Stimulated activated CD8-positive, alpha-beta memory T cell treated with anti-CD3 and anti-CD28 coated beads, Interleukin-4, amount 100 ng/mL, for 4 hours (primary cell): ENCODE measurements at places on chromosomes 11 and 22.

DNA sequence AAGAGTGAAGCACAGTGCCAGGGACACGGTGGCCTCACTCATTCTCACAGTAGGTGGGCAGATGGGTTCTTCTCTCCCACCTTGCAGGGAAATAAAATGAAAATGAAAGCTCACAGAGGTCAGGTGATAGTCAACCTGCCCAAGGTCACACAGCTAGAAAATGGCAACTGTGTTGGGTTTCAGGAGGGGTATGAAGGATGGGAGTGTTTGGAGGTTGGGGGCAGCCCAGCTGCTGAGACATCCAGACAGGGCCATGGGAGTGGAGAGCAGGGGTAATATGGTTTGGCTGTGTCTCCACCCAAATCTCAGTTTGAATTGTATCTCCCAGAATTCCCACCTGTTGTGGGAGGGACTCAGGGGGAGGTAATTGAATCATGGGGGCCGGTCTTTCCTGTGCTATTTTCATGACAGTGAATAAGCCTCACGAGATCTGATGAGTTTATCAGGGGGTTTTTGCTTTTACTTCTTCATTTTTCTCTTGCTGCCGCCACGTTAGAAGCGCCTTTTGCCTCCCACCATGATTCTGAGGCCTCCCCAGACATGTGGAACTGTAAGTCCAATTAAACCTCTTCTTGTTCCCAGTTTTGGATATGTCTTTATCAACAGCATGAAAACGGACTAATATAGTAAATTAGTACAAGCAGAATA is 247.0 kb downstream of the TENM4 start:
- no peak for DNase-seq

DNA sequence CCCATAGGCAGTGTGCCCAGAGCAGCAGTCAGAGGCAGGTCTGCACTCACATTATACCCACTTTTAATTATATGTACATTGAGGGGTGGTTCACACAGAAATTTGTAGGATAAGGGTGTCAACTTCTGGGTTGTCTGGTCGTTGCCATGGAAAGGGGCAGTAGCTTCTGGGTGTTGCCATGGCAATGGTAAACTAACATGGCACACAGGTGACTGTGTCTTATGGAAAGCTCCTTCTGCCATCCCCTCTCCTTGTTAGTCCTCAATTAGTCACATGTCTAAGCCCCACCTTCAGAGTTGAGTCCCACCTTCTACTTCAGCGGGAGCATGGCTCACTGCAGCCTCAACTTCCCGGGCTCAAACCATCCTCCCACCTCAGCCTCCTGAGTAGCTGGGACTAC is 56.3 kb upstream of the ATXN10 start:
- no peak for DNase-seq

GRCh38 chr11:18594999-18595749 is 4.4 kb upstream of the MISFA start:
- no peak for DNase-seq

DNA sequence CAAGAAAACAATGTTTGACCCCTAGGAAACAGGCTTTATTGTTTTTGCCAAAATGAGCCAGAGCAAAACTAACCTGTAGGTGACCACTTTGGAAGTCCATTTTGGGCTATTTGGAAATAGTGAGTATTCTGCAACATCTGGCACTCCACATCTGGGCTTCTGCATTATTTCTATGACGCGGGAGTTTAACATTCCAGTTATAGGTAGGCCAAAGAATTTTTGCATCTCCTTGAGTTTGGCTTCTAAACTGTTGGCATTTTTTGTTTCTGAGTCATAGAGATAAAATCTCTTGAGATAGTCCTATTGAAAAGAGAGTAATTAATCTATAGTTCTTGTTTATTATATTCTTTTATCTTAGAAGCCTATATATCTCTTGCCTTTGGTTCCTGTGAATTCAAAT is 2.9 kb downstream of the MMP7 start:
- no peak for DNase-seq

GRCh38 chr22:50526834-50527801 is 1.7 kb upstream of the SCO2 start:
- no peak for DNase-seq

DNA sequence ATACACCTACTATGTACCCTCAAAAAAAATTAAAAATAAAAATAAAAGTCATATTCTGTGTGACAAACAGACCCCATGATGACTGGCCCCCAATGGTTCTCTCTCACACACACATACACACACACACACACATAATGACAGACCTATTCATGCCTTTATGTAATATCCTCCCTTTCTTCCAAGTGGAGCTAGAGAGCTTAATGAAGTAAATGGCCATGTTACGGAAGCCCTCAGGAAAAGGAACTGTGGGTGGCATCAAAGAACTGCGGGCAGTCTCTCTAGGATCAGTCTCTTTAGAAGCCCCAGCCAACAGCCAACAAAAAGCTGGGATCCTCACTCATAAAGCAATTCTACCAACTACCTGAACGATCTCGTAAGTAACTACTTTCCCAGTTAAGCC is 125.5 kb downstream of the SIK3 start:
- DNase-seq: no peak

DNA sequence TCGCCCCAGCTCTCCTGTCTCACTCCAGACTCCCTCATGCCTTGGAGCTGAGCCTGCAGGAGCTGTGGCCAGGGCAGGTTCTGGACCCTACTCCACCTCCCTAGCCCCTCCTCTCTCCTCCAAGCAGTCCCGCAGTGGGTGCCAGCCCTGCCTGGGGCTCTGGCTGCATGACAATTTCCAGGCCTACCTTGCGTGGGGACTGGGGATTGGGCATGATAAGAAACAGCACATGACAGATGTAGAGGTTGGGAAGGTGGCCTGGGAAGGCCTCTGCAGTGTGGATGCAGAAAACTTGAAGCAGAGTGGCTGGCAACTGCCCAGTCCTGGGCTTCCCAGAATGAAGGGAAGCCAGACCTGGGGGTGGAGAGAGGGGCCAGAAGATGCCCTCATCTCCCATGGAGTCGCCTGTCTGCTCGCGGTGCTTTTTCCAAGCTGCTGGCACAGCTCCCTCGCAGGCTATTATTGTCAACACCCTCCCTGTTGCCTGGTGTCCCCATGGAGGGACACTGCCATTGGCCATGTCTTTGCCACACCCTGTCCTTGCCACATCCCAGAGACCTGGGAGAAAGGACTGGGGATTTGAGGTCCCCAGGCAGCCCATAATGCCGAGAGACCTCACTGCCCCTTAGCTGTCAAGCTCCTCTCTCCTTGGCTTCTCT is 48.9 kb upstream of the CDON start:
- no peak for DNase-seq
